ENCODE measurements at places on chromosomes 1 and 21. TPM values are rescaled to one million over a fixed set of nuclear protein-coding genes. Genes with fewer than 3 reads are reported as not detected.

DNA sequence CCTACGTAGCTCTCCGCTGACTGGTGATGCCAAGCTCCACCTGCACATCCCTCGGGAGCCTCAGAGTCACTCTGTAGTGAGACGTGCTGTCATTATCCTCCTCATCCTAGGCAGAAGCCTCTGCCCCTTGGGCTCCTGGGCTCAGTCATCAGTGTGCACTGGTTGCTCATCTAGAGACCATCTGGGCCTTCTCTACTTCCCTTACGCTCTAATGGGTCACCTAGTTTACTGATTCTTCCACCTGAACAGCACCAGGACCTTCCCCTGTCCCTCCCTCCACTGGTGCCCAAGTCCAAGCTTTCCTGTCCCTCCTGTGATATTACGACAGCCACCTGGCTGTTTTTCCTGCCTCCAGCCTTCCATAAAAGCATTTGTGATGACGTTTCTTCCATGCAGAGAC is 136.1 kb upstream of the ERRFI1 start:
- H3K36me3 ChIP-seq: no peaks in the 10 kb centered on the region
- H3K27ac ChIP-seq: no peak overlapping the region
- no peak for DNase-seq
- no peaks in the 10 kb centered on the region for H3K27me3 ChIP-seq

DNA sequence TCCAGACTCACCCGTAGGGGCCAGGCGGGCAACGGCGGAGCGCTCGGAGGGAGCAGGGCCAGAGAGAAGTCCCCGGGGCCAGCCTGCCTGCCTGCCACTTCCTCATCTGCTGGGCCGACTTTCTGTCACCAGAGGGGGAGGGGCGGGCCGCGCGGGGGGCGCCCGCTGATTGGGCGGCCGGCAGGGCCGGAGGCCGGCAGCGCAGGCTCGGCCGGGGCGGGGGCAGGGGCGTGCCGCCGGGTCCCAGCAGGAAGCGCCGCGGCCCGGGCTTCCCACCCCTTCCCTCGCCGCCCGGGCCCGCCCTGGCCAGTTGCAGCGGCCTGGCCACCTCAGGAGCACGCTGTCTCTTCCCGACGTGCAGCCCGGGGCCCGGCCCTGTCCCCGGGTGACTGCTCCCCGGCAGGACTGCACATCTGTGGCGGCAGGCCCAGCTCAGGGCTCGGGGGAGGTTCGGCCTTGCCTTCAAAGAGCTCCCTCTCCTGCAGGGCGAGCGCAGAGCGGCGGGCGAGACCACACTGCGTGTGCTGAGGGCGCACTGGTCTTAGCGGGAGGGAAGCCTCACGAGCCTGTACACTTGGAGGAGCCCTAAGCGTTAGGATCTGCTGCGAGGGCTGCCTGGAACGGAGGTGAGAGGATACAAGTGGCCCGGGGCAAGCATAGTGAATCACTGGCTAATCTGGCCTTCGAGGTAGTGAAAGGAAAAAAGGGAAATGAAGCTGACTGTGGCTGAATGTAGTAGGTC is at the start of gene ELOVL1:
ELOVL1 (minus strand) TSS at position 108 of the 742 bp plus-strand sequence. CDS start 2,402 bp downstream, outside the sequence.
- peak within 1 kb of the TSS; percentile 89 for H3K27ac ChIP-seq
- DNase-seq: peak; percentile 95
- no peaks in the 10 kb centered on the region for H3K36me3 ChIP-seq
- H3K4me1 ChIP-seq: peaks cover 23% of the 10 kb centered on the region

DNA sequence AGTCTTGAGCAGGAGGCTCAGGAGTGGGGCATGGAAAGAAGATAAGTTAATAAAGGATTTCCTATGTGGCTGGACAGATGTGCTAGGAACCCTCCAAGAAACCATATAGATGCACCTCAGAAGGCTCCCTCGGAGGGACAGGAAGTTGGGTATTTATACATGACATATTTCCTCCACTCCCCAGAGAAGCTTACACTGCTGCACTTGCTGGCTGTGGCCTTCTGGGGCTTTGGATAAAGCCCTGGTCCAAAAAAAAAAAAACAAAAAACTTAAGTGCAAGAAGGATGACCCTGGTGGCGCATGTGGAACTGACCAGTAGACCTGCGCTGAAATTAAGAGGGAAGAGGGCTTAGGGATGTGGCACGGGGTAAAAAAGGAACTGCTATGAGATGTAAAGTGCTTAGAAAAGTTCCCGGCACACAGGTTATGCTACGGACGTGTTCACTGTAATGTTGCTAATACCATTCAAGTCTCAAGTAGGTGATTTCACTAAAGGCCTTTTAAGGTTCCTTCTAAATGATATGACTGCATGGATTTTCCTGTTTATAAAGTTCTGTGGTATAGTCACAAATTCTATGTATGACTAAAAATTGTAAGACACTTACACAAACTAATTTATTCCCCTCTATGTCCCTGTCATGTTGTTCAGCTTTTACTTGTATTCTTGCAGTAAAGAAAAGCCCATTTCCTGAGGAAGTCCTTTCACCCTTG is 253.6 kb downstream of the HMCN1 start:
- H3K4me3 ChIP-seq: no peak overlapping the region
- no peak for DNase-seq
- no peaks in the 10 kb centered on the region for H3K4me1 ChIP-seq

The RNU1-2 gene
- 4,094 TPM for total RNA-seq

The PLK3 gene
- total RNA-seq: 6.9 TPM

The KIF14 gene
- total RNA-seq: 0.04 TPM

DNA sequence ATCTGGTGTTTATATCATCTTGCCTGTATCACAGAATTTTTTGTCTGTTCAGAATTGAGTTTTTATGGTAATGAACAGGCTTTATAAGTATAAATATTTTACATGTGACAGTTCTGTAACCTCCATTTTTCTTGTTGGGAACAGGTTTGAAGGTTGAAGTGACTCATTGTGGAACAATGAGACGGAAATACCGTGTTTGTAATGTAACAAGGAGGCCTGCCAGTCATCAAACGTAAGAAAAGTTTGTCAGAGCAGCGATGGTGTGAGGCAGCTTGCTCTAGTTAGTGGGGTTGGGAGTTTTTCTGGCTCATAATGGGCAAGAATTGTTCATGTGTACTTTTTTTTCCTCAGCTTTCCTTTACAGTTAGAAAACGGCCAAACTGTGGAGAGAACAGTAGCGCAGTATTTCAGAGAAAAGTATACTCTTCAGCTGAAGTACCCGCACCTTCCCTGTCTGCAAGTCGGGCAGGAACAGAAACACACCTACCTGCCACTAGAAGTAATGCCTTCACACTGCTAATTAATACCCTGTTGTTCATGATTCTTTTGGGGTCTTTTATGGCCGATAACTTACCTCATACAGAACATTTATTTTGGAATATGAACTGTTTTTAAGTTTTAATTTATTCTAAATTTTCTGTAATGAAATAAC is 75.2 kb upstream of the TEKT2 start:
- H3K27me3 ChIP-seq: no peaks in the 10 kb centered on the region
- H3K4me3 ChIP-seq: no peak overlapping the region
- no peak overlapping the region for H3K27ac ChIP-seq

The C1orf198 gene
- total RNA-seq: 44.2 TPM

DNA sequence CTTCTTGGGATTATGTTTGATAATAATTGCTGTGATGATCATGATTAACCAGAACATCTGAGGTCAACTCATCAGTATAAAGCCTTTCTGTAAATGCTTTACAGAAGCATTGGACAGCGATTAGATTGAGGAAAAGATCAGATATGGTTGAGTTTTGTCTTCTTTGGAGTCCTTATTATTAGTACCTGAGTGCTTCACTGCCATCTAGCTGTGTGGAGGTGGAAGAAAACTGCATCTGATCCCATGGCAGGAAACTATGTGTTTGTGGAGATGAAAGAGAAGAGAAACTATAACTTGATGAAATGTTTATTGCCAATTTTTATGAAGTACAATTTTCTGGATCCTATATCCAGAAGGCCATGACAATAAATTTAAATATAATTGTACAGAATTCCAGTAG is 11.4 kb downstream of the FLG2 start:
- H3K36me3 ChIP-seq: no peaks in the 10 kb centered on the region
- no peak for DNase-seq
- no peaks in the 10 kb centered on the region for H3K27me3 ChIP-seq

- no peak overlapping the region for H3K27ac ChIP-seq
- DNase-seq: no peak
- H3K36me3 ChIP-seq: no peaks in the 10 kb centered on the region
- H3K4me3 ChIP-seq: no peak overlapping the region
These were observed 100.8 kb upstream of the DNAH14 start for GRCh38 chr1:224828691-224829090.

DNA sequence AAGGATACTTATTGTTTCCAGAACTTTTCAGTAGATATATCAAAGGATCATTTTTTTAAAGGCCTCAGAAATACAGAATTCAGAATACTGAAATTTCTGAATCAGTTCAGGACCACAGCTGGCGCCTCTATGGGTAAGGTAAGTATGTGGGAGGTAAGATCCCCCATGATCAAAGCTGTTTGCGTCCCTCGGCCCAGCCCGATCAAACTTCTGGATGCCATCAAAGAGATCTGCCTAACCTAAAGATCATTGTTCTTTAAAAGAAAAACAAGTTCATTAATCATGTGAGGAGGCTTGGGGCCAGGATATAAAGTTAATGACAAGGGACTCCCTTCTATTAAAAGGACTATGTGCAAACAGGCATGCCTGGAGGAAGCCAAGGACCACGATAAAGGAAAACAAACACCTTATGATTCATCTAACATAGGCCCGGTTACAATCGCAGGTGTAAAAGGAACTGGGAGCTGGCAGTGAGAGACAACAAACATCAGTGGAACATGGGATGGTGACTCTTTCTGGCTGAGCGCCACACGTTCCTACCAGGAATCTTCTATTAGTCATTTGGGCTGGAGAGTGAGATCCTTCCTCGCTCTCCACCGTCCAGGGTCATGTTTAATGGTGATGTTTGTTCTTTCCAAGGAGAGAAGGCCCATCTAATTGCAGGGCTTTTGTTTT is 2.8 kb upstream of the BACE2 start:
- peaks cover 18% of the 10 kb centered on the region for H3K4me1 ChIP-seq
- DNase-seq: no peak
- H3K36me3 ChIP-seq: no peaks in the 10 kb centered on the region
- no peaks in the 10 kb centered on the region for H3K27me3 ChIP-seq

DNA sequence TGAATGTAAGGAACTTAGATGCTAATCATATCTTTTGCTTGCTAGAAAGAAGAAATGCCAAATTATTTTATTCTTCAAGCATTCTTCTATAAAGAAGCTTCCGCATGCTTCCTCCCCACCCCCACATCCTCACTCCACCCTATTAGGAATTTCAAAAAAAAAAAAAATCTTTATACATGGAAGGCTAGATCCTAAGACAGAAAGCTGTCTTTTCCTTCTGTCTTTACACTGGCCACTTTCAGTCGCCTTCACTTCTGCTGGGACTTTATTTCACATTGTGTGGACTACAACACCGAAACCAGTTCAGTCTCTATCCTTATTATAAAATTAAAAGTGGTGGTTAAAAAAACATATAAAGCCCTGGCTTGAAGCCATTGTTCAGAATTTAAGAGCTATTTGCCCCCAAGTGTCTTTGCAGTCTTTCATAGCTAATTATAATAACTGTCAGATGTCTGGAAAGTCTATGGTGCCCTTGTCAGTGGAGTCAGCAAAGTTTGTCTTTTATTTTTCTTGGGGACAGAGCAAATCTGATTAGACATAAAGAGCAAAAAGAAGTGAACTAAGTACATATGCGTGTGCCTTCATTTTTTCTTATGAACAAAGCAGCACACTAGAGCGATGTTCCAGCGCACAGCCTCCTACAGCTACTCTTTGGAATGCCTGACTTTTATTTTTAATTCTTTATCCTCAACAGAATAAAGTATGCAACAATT is 297.7 kb downstream of the PTPRC start:
- peaks cover 6% of the 10 kb centered on the region for H3K4me1 ChIP-seq
- peak overlapping the region; percentile 87 for H3K27ac ChIP-seq
- no peaks in the 10 kb centered on the region for H3K27me3 ChIP-seq
- H3K4me3 ChIP-seq: peak overlapping the region; percentile 24
- no peak for DNase-seq

GRCh38 chr1:222772996-222773379 is 36.0 kb downstream of the FAM177B start:
- no peak for DNase-seq
- H3K27ac ChIP-seq: no peak overlapping the region
- H3K36me3 ChIP-seq: no peaks in the 10 kb centered on the region
- H3K27me3 ChIP-seq: no peaks in the 10 kb centered on the region
- H3K4me1 ChIP-seq: no peaks in the 10 kb centered on the region

DNA sequence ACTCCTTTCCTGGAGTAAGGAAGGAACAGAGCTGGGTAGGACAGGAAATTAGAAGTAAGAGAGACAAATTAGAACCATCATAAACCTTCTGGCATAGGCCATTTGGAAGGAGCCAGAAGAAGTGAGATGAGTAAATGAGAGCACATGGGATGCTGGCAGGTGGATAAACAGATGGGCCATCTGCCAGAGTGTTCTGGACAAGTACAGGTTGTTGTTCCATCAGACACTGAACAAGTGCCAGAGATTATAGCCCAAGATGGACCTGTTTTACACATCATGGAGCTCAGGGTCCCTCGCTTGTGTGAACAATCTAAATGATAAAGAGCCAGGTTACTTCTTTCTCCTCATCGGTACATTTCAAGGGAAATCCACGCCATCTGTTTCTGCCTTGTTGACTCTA is 200.3 kb downstream of the HHIPL2 start:
- no peaks in the 10 kb centered on the region for H3K27me3 ChIP-seq
- no peak for DNase-seq
- no peaks in the 10 kb centered on the region for H3K4me1 ChIP-seq
- H3K4me3 ChIP-seq: no peak overlapping the region

The PDPN gene
- 45.1 TPM for total RNA-seq

DNA sequence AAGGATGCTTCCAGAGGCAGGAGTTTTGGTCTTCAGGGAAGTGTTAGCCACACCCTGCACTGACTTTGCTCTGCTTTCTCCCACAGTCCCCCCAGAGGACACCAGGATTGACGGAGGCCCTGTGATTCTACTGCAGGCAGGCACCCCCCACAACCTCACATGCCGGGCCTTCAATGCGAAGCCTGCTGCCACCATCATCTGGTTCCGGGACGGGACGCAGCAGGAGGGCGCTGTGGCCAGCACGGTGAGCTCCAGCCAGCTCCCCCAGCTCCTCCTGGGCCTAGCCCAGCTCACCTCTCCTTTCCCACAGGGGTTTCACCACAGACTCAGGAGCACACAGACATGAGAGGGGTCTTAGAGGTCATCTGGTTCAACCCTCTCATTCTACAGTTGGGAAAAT is 90.9 kb downstream of the KIRREL1 start:
- H3K4me1 ChIP-seq: no peaks in the 10 kb centered on the region
- no peak overlapping the region for H3K27ac ChIP-seq
- H3K27me3 ChIP-seq: no peaks in the 10 kb centered on the region
- DNase-seq: no peak
- H3K4me3 ChIP-seq: no peak overlapping the region

The IL19 gene
- not detected for total RNA-seq

DNA sequence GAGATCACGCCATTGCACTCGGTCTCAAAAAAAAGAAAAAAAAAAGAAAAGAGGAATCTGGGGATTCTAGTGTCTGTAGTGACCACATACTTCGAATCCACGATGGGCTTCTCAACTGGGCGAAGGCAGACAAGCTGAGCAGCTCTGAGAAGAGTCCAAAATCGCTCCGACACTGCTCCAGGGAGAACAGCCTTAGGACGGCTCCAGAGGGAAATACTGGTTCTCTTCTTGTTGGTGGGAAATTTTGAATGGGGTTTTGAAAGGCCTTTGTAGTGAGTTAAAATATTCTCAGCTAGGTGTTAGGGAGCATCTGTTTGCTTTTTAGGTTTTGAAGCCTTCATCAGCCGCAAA is 18.3 kb upstream of the HJV start:
- no peaks in the 10 kb centered on the region for H3K36me3 ChIP-seq
- H3K4me3 ChIP-seq: peak overlapping the region; percentile 75
- no peak for DNase-seq

The CFHR2 gene
- not detected for total RNA-seq
